ENCODE measurements at places on chromosomes 7 and 10.

DNA sequence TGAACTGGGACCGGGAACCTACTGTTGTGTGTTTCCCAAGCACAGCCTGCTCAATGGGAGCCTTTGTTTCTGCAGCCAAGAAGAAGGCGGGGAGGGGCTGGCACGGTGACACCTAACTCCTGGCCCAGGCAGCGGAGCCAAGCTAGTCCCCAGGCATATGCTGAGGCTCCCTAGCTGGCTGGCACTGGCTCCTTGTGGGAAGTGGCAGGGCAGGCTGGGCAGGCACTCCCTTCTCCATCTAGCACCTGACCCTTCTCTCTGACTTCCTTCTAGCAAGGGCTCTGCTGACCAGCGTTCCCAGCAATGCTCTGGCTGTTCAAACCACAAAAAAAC, 325.0 kb downstream of the PLXNA4 start:
- no peak overlapping the region for H3K4me3 ChIP-seq
- H3K27me3 ChIP-seq = peaks cover 5% of the 10 kb centered on the region
- H3K36me3 ChIP-seq = no peaks in the 10 kb centered on the region

DNA sequence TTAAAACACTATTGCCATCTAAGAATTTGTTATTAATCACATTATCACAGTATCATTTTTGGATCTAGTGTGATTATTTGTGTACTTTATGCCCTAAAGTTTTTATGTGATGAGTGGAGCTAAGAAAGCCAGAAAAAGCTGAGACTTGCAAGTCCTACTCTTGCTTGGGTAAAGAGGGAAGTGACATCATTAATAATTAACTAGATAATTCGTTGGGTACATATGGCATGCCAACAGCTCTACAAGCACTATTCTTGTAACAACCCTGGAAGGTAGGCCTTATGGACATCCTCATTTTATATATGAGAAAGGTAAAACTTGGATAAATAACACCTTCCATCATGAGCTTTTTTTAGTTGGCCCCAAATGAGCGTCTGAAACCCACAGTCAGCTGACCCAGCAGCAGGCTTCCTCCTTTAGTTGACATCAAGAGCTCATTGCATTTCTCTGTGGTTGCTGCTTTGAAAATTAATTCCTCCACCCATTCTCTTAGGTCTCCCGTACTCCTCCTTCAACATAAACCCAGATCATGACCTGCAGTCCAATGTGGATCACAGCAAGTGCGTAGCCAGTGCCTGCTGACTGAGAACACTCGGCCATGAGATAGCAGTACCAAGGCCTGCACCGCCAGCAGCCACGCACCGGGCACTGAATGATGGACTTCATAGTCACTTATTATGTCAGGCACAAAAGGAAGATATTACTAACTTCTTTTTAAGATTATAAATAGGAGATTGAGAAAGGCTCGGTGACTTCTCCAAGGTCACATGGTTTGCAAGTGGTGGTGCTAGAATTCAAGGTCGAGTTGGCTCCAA, 292.0 kb upstream of the AOAH start:
- peak overlapping the region; percentile 15 for H3K27ac ChIP-seq
- H3K36me3 ChIP-seq = peaks cover 37% of the 10 kb centered on the region
- no peak overlapping the region for H3K4me3 ChIP-seq
- DNase-seq = no peak
- no peaks in the 10 kb centered on the region for H3K27me3 ChIP-seq

GRCh38 chr10:55091691-55092328, 290.8 kb upstream of the PCDH15 start:
- no peak overlapping the region for H3K4me3 ChIP-seq
- H3K4me1 ChIP-seq = no peaks in the 10 kb centered on the region
- no peaks in the 10 kb centered on the region for H3K27me3 ChIP-seq
- no peak overlapping the region for H3K27ac ChIP-seq
- no peak for DNase-seq

GRCh38 chr7:98755138-98755898, 114.5 kb downstream of the TMEM130 start:
- DNase-seq = no peak
- H3K4me3 ChIP-seq = no peak overlapping the region
- H3K27ac ChIP-seq = no peak overlapping the region

DNA sequence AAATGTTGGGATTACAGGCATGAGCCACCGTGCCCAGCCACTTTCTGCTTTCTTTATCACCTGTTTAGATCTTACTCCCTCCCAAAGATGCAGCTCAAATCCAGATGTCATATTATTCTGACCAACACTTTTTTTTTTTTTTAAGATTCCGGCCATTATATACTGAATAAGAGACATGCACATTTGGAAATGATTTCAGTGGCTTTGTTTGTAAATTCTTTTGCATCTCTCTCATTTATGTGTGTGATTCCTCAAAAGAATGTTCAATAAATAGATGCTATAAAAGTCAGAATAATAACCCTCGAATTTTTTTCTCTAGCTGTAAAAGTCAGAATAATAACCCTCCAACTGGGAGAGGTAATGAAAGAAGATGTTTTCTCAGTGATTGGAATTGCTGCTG, 25.4 kb downstream of the HECW1 start:
- no peak overlapping the region for H3K4me3 ChIP-seq
- no peak for DNase-seq
- H3K4me1 ChIP-seq = no peaks in the 10 kb centered on the region
- H3K27ac ChIP-seq = no peak overlapping the region
- no peaks in the 10 kb centered on the region for H3K27me3 ChIP-seq

DNA sequence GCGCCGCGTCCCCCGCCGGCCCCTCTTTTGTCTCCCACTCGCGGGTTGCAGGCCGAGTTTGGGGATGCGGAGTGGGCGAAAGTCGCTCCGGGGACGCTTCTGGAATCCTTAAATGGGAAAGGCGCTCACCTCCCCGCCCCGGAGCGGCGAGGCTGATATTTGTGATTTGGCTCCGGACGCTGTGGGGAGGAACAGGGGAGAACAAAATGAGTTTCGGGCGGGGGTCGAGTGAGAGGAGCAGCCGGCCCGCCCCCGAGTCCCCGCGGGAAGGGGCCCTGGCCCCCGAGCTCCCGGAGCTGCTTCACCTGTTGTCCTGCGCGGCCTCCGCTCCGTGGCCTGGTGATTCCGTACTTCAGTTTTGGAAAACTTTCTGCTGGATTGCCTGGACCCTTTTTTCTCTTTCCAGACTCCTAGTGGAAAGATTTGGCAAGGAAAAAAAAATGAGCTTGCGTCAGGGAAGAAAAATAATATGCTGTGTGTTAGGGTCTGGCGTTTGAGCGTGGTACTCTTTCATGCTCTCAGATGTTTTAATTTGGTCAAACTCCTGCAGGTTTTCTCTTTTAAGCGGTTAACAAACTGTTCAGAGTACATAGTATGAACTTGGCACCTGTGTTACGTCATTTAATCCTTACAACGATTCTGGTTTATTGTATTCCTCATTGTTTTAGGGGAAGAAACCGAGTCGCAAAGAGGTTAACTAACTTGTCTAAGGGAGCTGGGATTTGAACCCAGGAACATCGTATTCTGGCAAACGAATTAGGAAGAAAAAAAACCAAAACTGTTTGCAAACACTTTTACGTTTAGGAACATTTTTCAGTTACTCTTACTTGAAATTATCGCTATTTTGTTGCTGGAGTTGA, 924 bp downstream of the BMPR1A start:
- H3K4me1 ChIP-seq = peaks cover 31% of the 10 kb centered on the region
- peak overlapping the region; percentile 40 for H3K27ac ChIP-seq
- no peaks in the 10 kb centered on the region for H3K27me3 ChIP-seq
- H3K4me3 ChIP-seq = peak overlapping the region; percentile 83

- no peaks in the 10 kb centered on the region for H3K36me3 ChIP-seq
- H3K27me3 ChIP-seq = no peaks in the 10 kb centered on the region
- no peak for DNase-seq
- no peak overlapping the region for H3K4me3 ChIP-seq
These were observed 53.3 kb downstream of the SH3PXD2A start for GRCh38 chr10:103802081-103802480.

DNA sequence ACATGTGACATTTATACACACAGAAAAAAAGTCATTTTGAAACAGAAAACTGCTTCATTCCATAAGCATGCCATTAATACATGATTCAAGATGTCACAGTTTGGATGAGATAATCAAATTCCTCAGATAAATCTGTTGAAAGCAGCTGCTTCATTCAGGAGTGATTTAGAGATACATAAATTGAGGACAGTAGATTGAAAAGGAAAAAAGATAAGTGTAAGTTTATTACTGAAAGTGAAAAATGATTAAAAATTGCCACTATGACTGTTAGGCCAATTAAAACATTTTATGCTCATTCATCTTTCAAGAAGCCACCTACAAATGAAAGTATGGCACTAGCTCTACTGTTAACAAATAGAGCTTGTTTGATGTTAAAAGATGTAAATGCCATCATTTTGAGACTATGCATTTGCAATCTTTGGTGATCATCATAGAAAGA, 136.9 kb upstream of the CDK6 start:
- no peak overlapping the region for H3K27ac ChIP-seq
- H3K27me3 ChIP-seq = peaks cover 3% of the 10 kb centered on the region

DNA sequence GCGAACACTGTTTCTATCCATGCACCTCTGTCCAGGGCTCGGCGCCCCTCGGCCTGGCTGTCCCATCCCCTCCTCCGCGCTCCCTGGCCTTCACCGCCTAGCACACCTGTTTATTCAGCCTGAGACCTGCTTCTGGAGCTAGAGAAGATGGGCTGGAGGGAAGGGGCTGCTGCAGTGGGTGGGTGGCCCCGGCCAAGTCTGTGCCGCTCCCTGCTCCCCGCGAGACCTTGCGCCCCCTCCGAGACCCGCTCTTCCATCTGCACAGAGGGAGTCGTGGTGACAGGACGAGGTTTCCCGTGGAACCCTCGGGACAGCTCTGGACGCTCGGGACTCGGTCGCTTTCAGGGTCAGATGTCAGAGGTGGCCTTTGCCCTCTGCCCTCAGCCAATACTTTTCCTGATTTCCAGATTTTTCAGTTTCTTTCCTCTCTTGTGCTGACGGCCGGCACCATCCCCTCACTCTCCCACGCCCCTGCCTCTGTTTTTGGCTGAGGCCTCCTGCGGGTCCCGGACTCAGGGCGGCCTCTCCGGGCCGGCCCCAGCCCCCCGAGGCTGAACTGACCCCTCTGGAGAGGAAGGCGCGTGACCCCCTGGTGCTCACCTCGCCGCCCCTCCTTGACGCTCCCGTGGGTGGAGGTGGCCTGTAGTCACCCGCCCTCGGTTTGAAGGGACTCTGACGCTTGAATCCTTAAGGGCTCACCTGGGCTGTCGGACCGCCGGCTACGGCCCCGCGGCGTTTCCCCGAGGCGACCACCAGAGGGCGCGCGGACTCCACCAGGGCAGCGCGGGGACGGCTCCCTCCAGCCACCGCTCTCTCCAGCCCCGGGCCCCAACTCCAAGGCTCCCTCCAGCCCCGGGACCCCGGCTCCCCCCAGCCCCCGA, 15.6 kb downstream of the SHH start:
- peaks cover 2% of the 10 kb centered on the region for H3K4me1 ChIP-seq
- DNase-seq = peak; percentile 75
- peaks cover 9% of the 10 kb centered on the region for H3K27me3 ChIP-seq
- no peak overlapping the region for H3K27ac ChIP-seq

All from memory B cell (primary cell).